Stimulated activated CD8-positive, alpha-beta memory T cell treated with anti-CD3 and anti-CD28 coated beads, Interleukin-4, amount 100 ng/mL, for 1 hour (primary cell): ENCODE measurements at places on chromosomes 5 and 9.

DNA sequence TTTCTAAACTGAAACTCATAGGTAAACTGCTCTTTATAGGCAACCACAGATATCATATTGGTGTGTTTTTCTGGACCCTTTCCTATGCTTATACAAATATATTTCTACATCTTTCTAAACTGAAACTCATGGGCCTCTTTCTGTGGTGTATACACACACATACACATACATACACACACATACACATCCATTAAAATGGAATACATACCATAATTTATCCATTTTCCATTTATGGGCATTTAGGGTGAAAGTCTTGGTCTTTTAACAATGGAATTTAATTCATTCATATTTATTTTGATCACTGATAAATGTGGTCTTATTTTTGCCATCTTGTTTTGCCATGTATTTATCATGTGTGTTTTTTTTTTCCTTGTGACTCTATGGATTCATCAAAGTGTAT, 44.1 kb downstream of the SLC22A5 start:
- no peak for DNase-seq

DNA sequence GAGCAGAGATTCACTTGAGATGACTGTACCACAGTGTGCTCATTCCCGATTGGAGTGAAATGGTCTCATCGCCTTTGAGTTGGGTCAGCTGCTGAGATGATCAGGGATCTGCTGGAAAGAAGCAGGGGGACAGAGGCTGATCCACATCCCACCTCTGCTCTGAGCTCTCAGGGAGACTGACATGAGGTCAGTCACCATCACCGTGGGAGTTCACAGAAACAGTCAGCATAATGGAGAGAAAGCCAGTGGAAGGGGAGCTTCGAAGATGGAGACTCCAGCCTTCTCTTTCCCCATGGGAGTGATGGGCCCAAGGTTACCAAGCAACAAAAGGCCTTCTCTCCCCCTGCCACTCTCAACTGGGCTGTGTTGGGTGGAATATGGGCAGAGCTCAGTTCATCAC, 276.4 kb downstream of the CDK5RAP2 start:
- DNase-seq: no peak

DNA sequence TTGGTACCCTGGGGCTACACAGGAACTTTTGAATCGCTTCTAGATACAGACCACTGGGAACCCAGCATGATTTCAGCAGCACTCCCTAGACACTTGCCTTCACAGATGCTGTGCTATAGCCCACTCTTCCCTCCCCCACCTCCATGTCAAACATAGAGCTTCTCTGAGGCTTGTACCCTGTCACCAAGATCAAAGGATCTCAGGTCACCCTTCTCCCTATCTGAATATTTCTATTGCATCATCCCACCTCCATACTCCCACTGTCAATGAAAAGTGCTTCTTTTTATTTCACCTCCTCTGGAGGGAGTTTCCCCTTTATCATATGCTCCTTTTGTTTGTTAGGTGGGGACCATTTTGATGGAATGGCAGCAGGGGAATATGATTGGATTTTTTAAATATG, 29.2 kb upstream of the PHF24 start:
- DNase-seq: no peak

- DNase-seq: no peak
Measured at GRCh38 chr5:97141031-97141430, 1.4 kb downstream of the LIX1 start.

- no peak for DNase-seq
Measured at GRCh38 chr5:111231119-111231518, 6.9 kb downstream of the CAMK4 start.

- no peak for DNase-seq
Measured at GRCh38 chr5:73471654-73472053, 23.1 kb upstream of the FOXD1 start.

DNA sequence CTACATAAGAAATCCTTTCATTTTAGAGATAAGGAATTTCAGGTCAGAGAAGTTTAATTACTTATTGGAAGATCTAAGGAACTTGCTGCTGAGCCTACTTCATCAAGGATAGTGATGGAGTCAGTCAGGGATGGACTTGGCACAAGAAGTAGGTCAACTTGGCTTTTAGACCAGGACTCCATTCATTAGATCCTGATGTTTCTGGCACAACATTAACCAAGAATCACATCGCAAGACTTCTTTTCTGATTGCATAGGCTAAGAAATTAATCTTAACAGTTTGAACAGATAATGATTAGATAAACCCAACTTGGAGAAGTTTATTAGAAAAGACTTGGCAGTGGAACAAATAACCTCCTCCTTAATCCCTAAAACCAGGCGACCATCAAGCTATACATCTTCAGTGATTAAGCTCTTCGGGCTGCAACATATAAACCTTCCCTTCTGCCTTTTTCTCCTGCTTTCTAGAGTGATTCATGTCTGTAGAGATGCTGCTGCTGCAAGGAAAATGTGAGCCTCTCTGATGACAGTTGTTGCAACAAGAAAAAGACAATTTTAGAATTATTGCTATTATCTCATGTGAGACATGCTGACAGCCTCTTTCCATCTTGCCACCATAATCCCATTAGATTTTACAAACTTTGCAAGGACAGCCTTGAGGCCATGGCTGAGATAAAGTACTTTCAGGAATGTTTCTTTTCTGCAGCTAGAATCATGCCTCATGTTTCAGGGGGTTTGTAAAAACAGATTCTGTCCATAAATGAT, 207.9 kb upstream of the SLC27A6 start:
- no peak for DNase-seq

DNA sequence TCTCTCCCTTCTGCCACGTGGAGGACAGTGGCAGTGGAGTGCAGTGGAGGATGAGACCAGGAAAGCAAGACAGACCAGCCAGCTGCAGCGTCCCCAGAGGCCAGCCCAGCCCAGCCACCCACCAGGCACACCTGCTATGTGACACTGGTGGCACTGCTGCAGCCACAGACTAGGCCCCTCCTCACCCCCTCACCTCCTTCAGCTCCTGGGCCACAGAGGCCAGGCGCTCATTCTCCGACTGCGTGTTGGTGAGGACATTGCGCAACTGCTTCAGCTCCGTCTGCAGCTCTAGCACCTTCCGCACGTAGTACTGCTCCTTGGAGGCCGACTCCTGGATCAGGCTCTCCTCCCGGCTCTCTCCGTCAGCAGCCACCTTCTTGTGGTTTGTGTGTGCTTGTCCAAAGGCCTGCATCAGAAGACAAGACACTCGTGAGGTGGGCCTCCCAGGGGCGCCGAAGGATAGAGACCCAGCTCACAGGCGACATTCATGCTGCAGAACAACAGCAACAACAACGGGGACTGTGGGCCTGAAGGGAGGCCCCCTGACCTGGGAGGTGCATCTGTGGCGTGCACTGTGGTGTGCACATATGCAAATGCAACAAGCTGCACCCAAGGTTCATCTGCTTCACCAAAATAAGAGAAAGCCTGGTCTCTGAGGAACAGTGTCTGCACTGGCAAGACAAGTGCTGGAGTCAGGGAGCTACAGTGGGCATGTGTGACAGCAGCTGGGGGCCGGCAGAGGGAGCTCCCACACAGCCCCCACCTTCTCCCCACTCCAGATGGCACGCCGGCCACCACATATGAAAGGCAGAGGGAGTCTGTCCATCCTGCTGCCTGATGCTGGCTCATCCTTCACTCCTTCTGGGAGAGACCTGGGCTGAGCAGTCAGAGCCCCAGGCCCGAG, 35.5 kb downstream of the BICD2 start:
- DNase-seq: no peak

DNA sequence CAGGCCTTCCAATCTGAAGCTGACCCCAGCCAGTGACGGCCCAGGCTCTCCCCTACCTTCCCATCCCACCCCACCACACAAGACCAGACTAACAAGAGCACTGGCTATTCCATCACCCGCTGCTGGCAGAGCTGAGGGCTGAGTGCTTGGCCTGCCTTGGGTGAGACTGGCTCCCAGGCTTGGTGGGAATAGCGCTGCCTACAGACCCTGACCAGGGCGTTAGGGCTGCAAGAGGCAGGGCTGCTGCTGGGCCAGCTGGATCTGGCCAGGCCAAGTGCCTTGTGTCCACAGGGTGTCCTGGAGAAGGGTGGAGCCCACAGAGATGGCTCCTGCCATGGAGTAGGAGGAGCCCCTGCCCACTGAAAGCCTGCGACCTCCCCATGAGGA, 31.6 kb upstream of the ANGPTL2 start:
- no peak for DNase-seq

- DNase-seq: no peak
Measured at GRCh38 chr5:123598028-123598689, 86.2 kb downstream of the CSNK1G3 start.

GRCh38 chr5:56638061-56638621, 177.2 kb upstream of the MAP3K1 start:
- DNase-seq: no peak

DNA sequence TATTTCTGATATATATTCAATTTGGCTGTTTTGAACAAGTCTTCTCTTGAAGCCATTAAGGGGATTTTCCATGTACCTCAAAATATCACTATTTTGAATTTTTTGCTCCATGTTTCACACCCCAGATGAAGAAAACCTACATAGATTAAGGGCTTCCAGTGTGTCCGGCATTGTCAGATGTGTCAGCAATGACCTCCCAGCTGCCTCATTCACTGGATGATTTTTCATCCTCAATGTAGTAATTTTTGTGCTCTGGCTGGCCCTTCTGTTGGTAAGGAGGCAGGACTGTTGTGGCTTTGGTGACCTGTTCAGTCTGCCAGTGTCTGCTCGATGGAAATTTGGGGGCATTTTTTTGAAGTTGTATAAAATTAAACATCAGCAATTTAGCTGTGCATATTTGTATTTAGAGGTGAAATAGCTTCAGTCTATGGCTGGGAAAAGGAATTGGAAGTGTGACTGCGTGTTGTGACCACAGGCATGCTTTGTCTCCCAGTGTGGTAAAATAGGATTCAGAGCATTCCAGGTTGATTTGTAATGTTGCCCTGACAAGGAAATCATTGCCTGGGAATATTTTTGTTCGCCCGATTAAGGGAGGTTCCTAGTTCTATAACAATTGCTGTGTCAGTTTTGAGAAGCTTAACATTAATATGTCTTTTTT, 312.4 kb downstream of the ARHGEF28 start:
- no peak for DNase-seq

DNA sequence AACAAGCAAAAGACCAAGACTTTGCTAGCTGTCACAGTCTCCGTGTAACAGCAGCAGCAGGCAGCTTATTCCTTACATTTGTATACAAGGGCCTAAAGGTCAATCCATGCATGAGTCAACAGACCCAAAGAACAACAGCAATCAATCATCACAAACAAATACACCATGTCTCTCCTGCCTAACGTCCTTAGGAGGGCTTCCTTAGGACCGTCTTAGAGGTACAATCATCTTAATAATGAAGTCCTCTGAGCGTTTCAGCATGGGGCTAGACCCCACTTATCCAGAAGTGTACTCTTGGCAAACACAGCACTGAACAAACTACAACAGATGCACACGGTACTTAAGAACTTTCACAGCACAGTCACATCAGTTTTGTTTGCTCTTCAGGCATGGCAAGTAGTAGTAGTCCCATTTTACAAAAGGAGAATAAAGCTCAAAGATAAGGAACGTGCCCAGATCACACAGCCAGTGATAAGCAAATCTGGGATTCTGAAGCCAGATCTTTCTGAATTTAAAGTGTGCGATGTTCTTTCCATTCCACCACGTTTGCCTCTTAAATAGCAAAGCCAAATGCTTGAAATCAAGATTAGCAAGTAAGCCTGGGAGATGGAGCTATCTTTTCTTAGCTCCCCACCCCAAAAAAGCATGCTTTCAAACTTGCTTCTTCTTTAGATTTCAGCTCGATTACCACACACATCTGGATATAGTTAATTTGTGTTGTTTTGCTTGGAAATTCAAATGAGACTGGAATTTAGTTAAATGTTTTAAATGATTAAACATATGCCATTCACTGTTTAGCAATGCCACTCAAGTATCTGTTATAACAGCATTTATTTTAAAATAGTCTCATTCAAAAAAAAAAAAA, 24.2 kb downstream of the PSMB7 start:
- no peak for DNase-seq

- DNase-seq: no peak
Measured at GRCh38 chr9:131625790-131626670, 80.7 kb downstream of the PRRT1B start.

DNA sequence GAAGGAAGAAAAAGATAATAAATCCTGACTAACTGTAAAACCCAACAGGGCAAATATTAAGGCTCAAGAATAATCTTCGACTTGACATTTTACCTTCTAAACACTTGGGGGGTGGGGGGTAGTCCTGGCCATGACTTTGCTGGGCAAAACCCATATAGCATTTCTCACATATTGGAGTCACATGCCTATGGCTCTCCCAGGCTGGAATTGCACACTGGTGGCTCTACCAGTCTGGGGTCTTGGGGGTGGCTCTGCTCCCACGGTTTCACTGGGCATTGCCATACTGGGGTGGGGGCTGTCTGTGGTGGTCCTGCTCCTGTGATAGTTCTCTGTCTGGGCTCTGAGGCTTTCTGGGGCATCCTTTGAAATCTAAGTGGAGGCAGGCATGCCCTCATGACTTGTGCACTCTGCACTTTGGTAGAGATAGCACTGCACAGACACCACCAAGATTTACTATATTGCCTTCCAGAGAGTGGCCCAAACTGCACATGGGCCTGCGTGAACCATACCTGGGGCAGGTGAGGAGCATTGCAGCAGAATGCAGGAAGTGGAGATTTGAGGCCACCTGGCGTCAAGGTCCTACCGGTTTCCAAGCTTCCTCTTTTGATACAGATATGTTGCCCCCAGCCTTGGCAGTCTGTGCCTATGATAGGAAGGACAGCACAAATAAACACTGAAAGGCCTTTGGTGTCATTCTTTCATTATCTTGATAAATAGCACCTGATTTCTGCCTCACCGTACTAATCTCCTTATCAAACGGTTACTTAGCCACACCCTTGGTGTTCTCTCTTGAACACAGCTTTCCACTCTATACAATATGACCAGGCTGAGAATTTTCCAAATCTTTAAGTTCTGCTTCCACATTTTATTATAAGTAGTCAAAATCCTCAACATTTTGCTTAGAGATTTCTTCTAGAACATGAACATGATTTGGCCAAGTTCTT, 29.8 kb downstream of the BAAT start:
- DNase-seq: no peak

DNA sequence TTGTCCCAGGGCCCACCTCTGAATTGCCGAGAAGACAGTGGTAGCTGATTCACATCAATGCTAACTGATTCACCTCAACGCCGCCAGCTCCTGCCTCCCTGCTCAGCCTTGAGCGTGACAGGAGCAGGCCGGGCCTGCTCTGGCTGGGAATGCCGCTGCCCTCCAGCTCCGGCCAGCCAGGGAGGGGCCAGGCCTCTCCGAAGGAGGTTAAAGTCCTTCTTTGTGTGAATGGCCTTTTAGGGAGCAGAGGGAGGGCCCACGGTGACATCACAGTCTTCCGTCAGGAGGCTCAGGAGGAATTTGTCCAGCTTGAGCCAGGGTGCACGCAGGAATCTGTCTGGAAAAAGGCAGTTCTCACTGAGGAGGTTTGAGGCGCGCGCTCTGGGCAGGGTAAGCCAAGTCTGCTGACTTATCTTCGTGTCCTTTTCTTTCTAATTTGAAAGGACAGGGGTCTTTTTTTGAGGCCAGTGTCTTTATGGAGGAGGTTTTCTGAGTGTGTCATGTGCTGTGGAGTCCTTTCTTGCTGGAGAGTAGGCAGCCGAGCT, 82.7 kb downstream of the C9orf152 start:
- DNase-seq: no peak

GRCh38 chr5:60161340-60161934, 267.9 kb upstream of the PDE4D start:
- no peak for DNase-seq
